ENCODE measurements at places on chromosomes 6 and 20.

DNA sequence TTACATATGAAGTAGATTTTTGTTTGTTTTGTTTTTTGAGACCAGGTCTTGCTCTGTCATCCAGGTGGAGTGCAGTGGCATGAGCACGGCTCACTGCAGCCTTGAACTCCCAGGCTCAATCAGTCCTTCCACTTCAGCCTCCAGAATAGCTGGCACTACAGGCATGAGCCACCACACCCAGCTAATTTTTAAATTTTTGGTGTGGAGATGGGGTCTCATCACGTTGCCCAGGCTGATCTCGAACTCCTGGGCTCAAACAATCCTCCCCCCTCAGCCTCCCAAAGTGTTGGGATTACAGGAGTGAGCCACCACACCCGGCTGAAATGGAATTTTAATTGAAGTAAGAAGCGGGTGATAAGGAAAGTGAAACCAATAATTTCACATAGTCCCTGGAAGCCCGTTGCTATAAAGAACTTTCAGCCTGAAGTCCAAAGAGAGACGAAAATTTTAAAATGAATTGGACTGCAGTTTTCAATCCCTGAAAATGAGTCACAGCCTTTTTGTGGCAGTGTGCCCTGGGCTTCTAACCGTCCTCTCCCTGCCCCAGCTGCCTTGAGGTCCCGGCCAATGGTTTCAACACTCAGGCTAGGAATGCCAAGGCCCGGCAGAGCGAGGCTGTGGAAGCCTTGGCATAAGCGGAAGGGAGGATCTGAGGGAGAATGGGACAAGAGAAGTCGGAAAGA, 757 bp downstream of the RAET1E start:
- peak; percentile 95 for DNase-seq

- DNase-seq, result no peak
These were observed 16.8 kb upstream of the ADTRP start for GRCh38 chr6:11795403-11795802.

DNA sequence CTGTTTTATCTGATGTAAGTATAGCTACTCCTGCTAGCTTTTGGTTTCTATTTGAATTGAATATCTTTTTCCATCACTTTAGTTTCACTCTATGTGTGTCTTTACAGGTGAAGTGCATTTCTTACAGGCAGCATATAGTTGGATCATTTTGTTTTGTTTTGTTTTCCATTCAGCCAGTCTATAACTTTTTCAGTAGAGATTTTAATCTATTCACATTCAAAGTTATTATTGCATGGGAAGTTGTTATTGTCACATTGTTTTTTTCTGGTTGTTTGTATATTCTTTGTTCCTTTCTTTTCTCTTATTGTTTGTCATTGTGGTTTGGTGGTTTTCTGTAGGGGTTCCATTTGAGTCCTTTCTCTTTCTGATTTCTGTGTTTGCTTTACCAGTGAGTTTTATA, 151.2 kb downstream of the PDE10A start:
- DNase-seq, result no peak

- peak; percentile 47 for DNase-seq
These were observed 21.5 kb upstream of the AAR2 start for GRCh38 chr20:36214684-36215256.

DNA sequence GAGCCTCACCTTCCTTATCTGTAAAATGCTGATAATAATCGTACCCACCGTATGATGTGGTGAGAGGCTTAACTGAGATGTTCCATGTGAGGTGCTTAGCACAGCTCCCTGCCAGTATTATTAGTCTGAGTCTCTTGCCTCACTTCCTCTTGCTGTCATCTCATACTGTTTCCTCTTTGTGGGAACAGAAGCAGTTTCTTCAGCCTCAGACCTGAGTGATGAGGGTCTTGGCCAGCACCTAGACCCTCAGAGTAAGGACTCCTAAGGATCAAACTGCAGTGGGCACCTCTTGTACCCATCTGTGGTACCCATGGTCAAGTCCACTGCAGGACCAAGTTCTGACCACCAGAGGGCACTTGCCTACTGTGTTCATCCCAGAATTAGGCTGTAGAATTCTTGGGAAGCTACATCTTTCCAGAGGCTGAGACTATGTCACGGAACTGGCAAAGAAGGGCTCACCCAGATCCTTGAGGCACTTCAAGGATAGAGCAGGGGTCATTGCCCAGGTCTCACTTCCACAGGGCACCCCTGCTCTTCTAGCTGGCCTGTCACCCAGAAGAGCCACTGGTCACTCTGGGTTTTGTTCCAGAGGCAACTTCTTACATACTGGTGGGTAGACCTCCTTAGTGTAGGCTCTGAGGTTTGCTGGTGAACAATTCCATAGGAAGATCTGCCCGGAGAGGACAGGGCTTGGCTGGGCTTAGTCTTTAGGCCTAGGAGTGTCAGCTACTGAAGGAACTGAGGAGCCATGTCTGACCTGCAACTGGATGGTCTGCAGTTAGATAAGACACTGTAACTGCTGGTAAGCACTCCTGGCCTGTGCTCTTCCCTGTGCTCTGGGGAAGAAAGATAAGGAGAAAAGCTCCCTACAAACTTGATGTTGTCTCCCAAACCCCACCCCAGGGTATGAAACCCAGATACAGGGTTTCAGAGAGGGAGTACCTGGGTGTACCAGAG, 20.6 kb upstream of the SGK2 start:
- DNase-seq, result peak; percentile 70

- DNase-seq, result no peak
These were observed 444.6 kb upstream of the DEFB115 start for GRCh38 chr20:30812739-30813411.

DNA sequence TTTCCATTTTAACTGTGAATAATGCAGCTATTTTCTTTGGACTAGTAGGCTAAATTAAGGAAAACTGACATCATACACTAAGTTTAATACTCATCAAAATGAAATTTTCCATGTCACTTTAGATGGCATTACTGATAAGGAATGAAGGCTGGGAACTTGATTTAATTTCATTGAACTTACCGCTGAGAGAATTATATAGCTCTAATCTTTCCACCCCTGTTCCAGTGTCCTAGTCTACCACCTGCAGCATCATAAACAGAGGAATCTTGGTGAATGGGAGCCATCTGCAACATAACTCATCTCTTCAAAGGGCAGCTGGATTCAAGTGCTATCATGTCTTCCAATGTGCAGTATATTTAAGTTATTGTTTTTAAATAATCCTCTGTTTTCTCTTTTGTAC, 1395.2 kb downstream of the EPHA7 start:
- DNase-seq, result no peak

DNA sequence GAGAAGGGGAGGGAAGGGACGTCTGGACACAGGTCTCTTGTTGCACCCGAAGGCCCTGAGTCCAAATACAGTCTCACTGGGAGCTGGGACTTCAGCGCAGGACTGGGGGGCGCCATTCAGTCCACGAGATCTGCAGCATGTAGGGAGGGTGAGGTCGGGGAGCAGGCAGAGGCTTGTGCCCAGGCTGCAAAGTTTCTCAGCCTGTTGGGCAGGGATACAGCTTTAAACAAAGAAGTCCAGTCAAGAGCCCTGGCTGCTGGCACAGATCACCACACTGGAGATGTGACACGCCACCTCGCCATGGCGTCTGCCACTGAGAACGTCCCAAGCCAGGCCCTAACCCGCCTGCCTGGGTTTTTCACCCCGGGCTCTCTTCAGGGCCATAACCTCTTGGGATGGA, 256.6 kb downstream of the DLL1 start:
- DNase-seq, result no peak

DNA sequence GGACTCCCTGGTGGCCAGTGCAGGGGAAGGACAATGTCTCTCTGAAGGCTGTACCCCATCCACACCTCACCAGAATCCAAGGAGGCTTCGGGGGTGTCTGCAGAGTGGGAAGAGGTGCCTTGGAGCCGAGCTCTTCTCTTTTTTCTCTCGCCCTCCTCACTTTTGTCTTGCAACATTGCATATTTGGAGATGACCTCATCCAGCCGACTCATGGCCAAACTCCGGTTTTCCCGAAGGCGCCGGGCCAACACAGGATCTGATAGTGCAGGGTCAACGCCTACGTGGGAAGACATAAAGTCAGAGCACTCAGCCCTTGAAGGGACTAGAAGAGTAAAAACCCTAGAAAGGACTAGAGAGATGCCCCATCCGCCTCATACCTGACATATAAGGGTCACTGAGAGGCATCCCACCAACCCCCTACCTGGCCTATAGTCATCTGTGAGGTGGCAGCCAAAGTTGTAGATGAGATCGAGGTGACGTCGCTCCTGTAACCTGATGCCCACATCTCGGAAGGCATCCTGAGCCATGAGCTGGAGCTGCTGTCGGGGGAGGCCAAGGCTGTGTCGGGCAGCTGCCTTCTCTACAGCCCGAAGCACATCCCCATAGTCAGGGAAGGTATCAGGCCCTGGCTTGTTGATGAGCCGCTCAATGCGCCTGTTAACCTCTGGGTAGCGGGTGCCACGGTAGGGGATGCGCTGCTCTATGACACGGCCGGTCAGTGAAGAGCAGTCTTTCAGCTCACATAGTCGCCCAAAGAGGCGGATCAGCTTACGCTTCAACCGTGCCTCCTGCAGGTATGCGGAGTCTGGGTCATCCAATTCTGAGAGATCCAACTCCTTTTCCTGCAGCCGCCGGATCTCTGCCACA, 3.0 kb upstream of the ZBTB22 start:
- peak; percentile 96 for DNase-seq

GRCh38 chr6:44524476-44525227, 137.1 kb downstream of the CDC5L start:
- DNase-seq, result peak; percentile 4

GRCh38 chr6:170247178-170247701, 43.6 kb downstream of the DLL1 start:
- DNase-seq, result no peak

GRCh38 chr6:83884523-83884922, 25.0 kb downstream of the CYB5R4 start:
- peak; percentile 62 for DNase-seq

- no peak for DNase-seq
These were observed 4.2 kb downstream of the BRD2 start for GRCh38 chr6:32972353-32973143.

- no peak for DNase-seq
These were observed 33.2 kb upstream of the VEGFA start for GRCh38 chr6:43736844-43737243.

DNA sequence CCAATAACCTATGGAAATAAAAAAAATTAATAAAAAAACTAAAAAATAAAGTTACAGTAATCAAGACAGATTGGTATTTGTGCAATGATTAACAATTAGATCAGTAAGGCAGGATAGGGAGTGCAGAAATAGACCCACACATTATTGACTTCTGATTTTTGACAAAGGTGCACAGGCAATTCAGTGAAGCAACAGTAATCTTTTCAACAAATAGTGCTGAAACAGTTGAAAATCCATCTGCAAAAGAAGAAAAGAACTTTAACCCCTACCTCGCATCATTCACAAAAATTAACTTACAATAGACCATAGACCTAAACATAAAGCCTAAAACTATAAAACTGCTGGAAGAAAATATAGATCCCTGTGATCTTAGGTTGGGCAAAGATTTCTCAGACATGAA, 4.5 kb upstream of the SMLR1 start:
- DNase-seq, result no peak

DNA sequence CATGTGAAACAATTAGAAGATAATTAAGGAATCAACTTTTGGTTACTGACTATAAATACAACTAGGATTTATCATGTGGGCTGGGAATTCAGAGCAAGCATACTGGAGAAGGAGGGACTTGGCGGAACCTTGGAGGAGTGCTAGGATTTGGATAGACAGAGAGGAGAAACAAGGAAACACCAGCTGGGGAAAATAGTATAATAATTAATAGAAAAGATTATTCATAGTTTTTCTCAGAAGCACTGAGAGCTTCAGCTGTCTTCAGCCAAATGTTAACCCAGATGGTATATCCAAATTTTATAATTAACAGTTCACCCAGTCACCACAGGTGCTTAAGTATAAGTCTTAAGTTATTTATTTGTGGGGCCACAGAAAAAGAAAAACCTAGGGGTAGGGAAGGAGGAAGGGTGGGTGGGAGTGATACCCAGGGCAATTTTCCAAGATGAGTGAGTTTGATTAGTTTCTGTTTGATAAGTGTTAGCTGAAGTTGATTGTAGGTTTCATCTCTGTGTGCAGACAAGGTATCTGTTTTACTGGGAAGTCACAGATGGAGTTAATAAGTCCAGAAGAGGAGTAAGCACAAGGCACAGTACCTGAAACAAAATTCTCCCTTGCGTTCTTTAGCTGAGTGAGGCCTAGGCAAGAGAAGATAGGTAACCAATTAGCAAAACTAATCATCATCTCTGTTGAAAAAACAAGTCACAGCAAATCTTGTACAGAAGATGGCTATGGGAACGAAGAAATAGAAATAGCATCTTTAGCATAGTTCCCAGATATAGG, 175.5 kb downstream of the TFAP2B start:
- no peak for DNase-seq

DNA sequence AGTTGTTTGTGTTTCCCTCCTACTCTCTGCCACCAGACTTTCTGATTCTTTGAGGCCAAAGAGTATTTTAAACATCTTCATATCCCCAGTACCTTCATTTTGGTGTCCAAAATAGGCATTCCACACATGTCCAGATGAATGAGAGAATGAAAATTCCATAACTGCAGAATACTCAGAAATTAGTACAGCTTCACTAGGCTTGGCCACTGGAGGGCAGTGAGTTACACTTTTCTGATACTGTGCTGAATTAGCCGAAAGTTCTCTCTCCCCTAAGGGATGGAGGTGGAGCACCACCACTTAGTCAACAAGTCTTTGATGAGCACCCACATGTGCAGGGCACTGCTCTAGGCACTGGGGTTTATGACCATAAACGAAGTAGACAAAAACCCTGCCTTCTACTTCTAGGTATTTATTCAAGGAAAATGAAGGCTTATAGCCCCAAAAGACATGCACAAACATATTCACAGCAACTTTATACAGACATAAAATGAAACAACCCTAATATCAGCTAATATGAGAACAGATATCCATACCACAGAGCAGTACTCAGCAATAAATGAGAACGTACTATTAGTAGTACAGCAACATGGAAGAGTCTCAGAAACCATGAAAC, 46.1 kb upstream of the TMEM217 start:
- DNase-seq, result peak; percentile 61

- no peak for DNase-seq
These were observed 818.5 kb upstream of the FLRT3 start for GRCh38 chr20:15155848-15156401.

GRCh38 chr6:54646069-54646950, 200.3 kb upstream of the FAM83B start:
- DNase-seq, result peak; percentile 67

- no peak for DNase-seq
These were observed 652.7 kb downstream of the PHF3 start for GRCh38 chr6:64288351-64288750.

- DNase-seq, result peak; percentile 1
These were observed 176.4 kb downstream of the ADGB start for GRCh38 chr6:146775220-146775619.

GRCh38 chr20:38806855-38807655, 1.6 kb downstream of the PPP1R16B start:
- DNase-seq, result no peak

DNA sequence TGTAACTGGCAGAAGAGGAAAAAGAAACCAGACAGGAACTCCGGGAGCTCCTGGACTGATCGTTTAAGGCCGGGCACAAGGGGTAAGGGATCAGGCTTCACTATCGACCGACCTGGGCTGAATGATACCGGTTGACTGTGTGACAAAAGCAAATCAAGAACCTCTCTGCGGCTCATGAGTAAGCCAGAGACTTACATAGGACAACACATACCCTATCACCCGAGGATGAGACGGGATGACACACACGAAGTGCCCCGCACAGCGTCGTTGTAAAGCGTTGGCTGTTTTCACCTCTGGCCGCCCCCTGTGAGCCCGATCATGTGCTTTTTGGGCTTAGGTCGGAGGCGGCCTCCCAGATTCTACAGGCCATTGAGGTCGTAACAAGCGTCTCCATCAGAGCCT, 695 bp upstream of the TGIF2 start:
- peak; percentile 53 for DNase-seq

GRCh38 chr20:20391766-20392165, 23.9 kb downstream of the INSM1 start:
- DNase-seq, result no peak

Data from EH (cell line).